Caudate nucleus (tissue), 63 donors: ENCODE measurements at places on chromosomes 2 and 18.

DNA sequence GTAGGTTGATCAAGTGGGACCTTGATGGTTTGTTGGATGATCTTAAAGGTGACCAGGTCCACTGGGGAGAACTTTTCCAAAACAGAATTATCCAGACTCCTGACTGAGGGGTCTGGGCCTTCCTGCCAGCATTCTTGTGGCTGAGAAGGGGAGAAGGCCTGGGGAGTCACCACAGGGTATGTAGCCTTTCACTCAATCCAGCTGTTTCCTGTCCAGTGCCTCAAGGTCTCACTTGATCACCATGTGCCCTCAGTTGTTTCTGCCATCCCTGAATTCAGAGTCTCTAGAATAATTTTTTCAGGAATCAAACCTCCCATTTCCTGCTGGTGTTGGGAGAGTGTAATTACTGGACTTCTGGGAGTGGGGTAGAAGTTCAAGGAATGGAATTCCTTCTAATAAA lies 54.4 kb upstream of the TANC1 start:
- no peak for DNase-seq

GRCh38 chr2:176080540-176081375 lies 3.0 kb downstream of the EVX2 start:
- DNase-seq = no peak

DNA sequence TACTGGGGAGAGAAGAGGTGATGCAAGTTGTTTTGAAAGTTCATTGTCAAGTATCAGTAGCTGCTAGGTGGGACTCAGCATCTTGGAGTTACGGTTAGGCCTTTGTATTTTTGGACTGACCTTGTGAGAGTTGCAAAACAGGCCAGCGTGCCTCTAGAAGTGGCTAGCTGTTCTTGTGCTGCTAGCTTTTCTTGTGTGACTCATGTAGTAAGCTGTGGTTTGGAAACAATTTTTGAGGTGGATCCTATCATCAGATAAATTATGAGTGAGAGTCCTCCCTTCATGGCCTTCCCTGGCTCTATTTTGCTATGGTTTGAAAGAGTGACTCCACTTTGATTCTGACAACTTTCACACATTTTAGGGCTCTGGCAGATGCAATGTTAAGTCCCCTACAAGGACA lies 409.2 kb upstream of the HS6ST1 start:
- DNase-seq = no peak

- DNase-seq = no peak
These were observed 221.1 kb downstream of the ANAPC1 start for GRCh38 chr2:111662771-111663470.

- DNase-seq = no peak
These were observed 8.9 kb upstream of the ID2 start for GRCh38 chr2:8672940-8673339.

- no peak for DNase-seq
These were observed 562.1 kb downstream of the TMX3 start for GRCh38 chr18:68152770-68153169.
